Keratinocyte (primary cell): ENCODE measurements at places on chromosomes 4 and X.

- peak; percentile 17 for DNase-seq
These were observed 253.6 kb downstream of the PPP1R2C start for GRCh38 chrX:42524379-42524778.

DNA sequence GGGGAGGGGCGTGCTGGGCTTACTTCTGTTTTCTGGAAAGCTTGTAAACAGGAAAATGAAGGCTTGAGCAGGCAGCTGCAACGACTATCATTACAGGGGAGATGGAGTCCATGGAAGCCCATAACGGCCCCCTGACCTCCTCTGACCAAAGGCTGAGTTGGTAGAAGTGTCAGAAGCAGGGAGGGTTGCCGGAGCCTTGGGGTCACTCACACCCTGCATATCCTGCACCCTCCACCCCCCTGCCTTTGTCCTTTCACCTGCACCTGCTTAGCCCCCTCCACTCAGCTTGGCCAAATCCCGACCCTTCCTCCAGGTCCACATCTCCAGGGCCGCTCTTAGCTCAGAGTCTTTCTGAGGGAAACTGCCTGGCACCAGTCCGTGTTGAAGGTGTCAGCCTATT is 12.5 kb upstream of the MSX1 start:
- DNase-seq, result no peak

- DNase-seq, result no peak
These were observed 578 bp downstream of the APOOL start for GRCh38 chrX:85004255-85004654.

- DNase-seq, result no peak
These were observed 19.8 kb upstream of the SGMS2 start for GRCh38 chr4:107804956-107805355.

DNA sequence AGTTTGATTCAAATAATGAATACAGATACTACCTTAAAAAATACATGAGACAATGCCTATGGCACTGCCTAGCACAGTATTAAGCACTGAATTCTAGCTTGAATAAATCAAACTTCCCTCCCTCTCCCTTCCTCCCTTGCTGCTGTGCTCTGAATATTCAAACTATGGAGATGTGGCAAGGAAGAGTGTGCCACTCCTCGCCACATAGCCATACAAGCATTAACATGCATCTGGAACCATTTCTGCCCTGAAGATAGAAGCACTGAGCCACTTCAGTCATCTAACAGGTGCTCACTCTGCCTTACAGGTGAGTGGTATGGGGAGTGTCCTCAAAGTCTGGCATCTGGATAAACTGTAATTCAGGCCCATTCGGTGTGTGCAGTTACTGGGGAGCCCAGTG is 276.9 kb downstream of the ARHGAP24 start:
- DNase-seq, result no peak

- no peak for DNase-seq
These were observed 75.3 kb downstream of the RAPGEF2 start for GRCh38 chr4:159178151-159178546.

- DNase-seq, result no peak
These were observed 17.4 kb downstream of the MFAP3L start for GRCh38 chr4:170008801-170009200.

DNA sequence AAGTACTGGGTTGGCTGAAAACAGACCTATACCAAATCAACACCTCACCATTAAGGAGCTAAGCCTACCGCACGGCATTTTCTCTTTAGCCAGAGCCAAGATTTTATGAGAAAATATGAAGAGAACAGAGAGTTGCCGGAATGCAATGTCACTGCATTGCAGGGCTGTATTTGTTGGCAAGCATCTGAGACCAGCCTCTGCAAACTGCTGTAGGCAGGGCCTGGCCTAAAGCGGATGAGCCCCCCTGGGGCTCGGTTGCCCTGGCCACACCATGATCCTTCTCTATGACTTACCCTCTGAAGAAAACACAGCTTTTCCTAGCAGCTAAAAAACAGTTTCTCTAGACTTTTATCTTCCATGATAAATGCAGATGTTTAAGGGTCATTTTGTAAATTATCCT is 120.5 kb upstream of the SORBS2 start:
- DNase-seq, result no peak

DNA sequence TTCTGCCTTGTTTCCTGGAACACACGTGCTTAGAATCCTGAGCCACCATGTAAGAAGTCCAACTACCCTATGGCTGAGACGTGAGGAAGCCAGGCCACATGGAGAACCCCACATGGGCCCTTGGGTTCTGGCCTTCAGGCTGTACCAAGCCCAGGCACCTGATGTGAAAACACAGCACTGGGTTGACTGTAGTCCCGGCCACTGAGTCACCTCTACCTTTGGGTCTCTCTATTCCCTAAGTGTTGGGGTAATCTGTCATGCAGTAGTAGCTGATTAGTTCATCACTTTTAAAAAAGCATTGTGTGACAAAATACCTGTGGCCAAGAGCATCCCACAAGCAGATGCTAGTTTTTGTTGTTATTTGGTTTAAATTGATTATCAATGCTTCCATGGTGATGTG is 24.3 kb downstream of the CFAP97 start:
- DNase-seq, result no peak

DNA sequence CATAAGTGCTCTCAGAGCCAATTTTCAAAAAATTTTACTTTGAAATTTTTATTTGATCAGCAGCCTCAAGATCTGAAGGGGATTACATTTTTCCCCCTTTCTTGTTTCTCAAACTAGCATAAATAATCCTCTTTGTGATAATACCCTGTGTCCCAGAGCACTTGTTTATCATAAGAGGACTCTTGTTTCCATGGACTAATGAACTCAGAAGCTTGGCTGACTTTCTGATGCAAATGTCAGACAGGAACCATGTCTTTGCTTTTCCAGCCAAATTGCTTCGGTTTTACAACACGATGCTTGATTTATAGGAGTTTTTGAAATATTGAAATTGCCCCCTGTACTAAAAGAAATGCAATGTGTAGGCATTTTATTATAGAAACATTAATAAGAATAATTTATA is 859.3 kb upstream of the LCORL start:
- no peak for DNase-seq

DNA sequence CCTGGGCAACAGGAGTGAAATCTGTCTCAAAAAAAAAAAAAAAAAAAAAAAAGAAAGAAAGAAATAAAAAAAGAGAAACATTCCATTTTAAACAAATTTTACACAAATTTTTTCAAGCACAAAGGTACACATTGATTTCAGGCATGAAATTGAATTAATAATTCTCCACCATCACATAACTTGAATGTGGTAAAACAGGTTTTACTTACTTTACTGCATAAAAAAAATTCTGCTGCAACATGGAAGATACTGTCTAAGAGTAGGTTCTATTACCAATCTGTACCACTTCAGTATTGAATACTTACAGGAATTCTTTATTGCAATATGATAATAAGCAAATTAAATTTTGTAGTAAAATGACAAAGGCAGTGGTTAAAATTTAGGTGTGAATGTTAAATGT is 271.6 kb upstream of the ARSJ start:
- DNase-seq, result no peak

GRCh38 chrX:130120746-130121504 is 10.6 kb upstream of the ELF4 start:
- no peak for DNase-seq

DNA sequence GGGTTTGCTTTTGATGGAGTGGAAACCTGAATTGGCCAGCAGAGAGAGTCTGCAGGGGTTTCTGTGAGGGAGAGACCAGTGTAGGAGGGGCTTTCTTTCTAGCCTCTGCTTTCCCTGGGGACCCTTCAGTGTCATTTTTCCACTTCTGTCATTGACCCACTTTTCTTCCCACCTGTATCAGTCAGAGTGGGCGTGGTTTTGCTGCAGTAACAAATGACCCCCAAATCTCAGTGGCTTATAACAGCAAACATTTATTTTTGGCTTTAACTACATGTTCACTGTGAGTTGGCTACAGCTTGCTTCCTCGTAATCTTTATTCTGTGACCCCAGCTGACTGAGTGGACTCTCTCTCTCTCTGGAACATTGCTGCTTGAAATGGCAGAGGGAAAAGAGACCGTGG is 25.6 kb upstream of the PTTG2 start:
- DNase-seq, result no peak

DNA sequence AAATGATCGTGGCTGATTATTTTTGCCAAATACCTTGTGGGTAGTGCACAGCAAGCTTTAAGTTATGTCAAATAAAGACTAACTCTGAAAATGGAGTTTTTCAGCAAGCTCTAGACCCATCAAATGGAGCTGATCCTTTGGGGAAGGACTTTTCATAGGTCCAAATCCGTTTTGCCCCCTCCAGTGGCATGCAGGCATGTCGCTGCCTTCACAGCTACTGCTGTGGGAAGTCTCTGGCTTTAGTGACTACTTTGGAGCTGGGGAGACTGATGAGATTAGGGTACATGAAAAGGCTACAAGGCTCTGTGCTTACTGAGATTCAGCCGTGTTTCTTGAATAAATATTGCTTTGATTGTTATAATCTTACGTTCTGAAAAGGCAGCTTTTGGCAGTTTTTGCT is 106.6 kb upstream of the HS3ST1 start:
- DNase-seq, result no peak

- no peak for DNase-seq
These were observed 88.3 kb upstream of the UNC5C start for GRCh38 chr4:95637043-95637600.

GRCh38 chrX:374596-374995 is 12.1 kb downstream of the PPP2R3B start:
- no peak for DNase-seq

DNA sequence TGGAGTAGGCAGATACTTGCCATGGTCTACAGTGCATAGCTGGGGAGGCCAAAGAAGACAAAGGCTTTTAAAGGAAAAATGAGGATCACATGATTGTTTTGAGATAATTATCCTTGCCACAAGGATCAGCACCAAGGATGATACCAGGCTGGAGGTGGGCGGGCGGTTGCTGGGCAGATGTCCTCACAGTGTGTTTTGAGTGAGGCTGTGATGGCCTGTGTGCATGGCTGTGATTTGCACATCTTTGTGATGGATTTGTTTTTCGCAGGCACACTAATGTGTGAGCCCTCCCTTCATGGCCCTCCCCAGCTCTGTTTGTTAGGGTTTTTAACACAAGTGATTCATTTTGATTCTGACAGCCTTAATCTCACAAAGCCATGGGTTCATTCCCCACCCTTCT is 46.8 kb downstream of the RGS12 start:
- DNase-seq, result no peak

DNA sequence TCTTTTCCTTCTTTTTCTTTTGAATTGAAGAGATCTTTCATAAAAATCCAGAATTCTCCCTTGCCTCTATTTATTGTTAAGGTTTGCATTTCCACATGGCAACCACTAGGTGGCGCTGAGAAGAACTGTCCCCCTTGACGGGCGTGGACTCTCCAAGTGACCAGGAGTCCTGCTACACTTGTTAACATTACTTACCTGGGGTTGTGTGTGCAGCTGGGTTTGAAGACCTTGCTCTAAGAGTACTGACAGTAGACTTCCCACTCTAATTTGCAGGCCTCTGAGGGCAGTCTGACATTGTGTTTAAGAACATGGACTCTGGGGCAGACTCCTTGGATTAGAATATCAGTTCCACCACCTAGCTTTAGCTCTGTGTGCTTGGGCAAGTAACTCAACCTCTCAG is 52.8 kb downstream of the GPRIN3 start:
- DNase-seq, result no peak

GRCh38 chr4:177960566-177960965 is 518.3 kb upstream of the AGA start:
- no peak for DNase-seq

DNA sequence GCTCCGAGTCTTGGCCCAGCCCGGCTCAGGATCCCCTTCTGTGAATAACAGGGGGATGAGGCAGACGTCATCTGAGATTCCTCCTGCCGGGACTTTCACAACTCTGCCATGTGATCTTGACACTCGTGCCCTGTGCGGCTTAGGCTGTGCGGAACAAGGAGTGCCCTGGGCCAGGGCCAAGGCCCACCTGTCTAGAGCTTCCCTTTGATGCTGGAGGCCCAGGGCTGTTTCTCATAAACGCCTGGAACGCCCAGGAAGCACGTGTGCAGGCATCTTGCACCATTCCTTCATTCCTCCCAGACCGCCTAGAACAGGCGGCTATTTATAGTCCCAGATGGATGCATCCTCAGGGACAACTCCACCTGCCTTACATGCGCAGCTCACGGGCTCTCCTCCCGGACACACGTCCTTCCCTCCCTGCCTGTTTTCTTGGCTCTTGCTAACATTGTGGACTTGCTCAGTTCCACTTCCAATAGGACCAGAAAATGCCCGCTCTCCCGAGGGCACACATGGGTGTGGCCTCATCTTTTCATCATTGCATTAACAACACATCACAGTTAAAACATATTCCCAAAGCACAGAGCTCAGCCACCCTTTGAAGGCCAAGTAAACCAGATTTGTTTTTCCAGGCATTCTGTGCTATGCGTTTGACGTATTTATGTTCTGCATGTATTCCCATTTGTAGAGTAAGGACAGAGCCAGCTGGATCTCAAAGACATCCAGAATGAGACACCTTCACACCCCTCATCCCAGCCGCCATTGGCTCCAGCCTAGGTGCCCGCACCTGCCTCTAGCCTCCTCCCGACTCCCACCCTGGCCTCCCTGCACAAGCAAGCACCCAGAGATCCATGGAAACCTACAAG is 57.2 kb downstream of the ABLIM2 start:
- peak; percentile 80 for DNase-seq

DNA sequence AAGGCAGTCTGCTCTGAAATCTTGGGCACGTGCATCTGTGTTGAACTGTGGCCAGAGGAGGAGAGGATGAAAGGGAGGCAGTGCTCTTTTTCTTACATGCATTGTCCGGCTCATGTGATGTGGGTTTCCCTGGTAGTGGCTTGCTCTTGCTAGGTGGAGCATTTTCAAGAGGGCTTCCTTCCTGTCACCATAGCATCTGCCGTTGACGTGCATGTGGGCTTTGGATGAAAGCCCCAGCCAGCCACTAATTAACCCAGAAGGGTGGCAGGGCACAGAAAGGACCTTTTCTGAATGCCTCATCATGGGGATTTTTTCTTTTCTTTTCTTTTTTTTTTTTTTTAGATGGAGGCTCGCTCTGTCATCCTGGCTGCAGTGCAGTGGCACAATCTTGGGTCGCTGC is 121.3 kb downstream of the GPR143 start:
- DNase-seq, result no peak

DNA sequence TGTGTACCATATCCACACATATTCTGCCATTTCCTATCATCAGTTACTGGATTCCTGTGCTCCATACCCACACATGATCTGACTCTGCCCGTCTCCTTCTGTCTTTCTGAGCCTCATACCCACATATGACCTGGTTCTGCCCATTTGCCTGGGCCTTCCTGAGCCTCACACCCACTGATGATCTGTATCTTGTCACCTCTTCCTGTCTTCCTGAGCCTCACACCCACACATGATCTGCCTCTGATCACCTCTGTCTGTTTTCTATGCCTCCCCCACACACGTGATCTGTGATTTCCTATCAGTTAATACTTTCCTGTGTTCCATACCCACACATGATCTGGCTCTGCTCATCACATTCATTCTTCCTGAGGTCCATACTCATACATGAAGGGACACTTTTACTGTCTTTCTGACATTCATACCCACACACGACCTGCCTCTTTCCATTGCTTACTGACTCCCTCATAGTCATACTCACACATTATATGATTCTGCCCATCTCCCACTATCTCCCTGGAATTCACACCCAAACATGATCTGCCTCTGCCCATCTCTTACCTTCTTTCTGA is 32.5 kb downstream of the SCML1 start:
- no peak for DNase-seq

- no peak for DNase-seq
These were observed 37.3 kb upstream of the RASL11B start for GRCh38 chr4:52824603-52825459.

- DNase-seq, result peak; percentile 21
These were observed at the start of gene TIMP1 for GRCh38 chrX:47581731-47582647. Gene TIMP1 (plus strand): TSS chrX:47582436. CDS start chrX:47583416, 980 bp downstream.

- DNase-seq, result no peak
These were observed 314.7 kb upstream of the PRKX start for GRCh38 chrX:4028151-4028550.
